ENCODE measurements at places on chromosomes 11 and 22. TPM values are rescaled to one million over a fixed set of nuclear protein-coding genes. Genes with fewer than 3 reads are reported as not detected.

ZC3H12C gene
- 17.6 TPM for total RNA-seq

BEST1 gene
- 3.3 TPM for total RNA-seq

LRRN4CL gene
- 33.8 TPM for total RNA-seq

MPPED1 gene
- 4.4 TPM for total RNA-seq

GGTLC2 gene
- not detected for total RNA-seq

OR51B2 gene
- 1.0 TPM for total RNA-seq

SYCE3 gene
- total RNA-seq, result not detected

APOL3 gene
- total RNA-seq, result 17.1 TPM

MN1 gene
- 27.0 TPM for total RNA-seq

PAMR1 gene
- 63.2 TPM for total RNA-seq

RAB3IL1 gene
- 19.6 TPM for total RNA-seq

FOSL1 gene
- 0.21 TPM for total RNA-seq

LGR4 gene
- 69.4 TPM for total RNA-seq

AP1B1 gene
- total RNA-seq, result 34.7 TPM

RFPL2 gene
- total RNA-seq, result not detected

MS4A14 gene
- total RNA-seq, result 0.31 TPM

LRP4 gene
- 57.2 TPM for total RNA-seq

THY1 gene
- total RNA-seq, result 49.6 TPM

EML3 gene
- total RNA-seq, result 11.2 TPM

SCGB1A1 gene
- total RNA-seq, result not detected

CD6 gene
- not detected for total RNA-seq

TMEM86A gene
- 1.0 TPM for total RNA-seq

THRSP gene
- total RNA-seq, result 2.1 TPM

SLC37A2 gene
- 3.9 TPM for total RNA-seq

CACNA1I gene
- total RNA-seq, result 0.10 TPM

LRRC55 gene
- 0.72 TPM for total RNA-seq

LIMK2 gene
- total RNA-seq, result 51.1 TPM

CD3D gene
- total RNA-seq, result not detected

TCN2 gene
- 6.7 TPM for total RNA-seq

TNNT3 gene
- 5,696 TPM for total RNA-seq

SSTR3 gene
- 0.10 TPM for total RNA-seq

RCOR2 gene
- total RNA-seq, result 3.0 TPM

GPR152 gene
- total RNA-seq, result not detected

NUCB2 gene
- 54.2 TPM for total RNA-seq

LINC01488 gene
- not detected for total RNA-seq

CLTCL1 gene
- total RNA-seq, result 60.1 TPM

SYTL2 gene
- total RNA-seq, result 65.8 TPM

KIAA0930 gene
- total RNA-seq, result 30.1 TPM

EIF1AD gene
- 34.2 TPM for total RNA-seq

TRPT1 gene
- total RNA-seq, result 53.3 TPM

PTPRJ gene
- total RNA-seq, result 8.9 TPM

POU2AF2 gene
- total RNA-seq, result 0.41 TPM

ANGPTL5 gene
- not detected for total RNA-seq

TM7SF2 gene
- 13.2 TPM for total RNA-seq

CALCB gene
- not detected for total RNA-seq

SCGB1C1 gene
- not detected for total RNA-seq

MYOD1 gene
- total RNA-seq, result 31.8 TPM

NRIP3 gene
- total RNA-seq, result 0.62 TPM

GLYATL2 gene
- 1.2 TPM for total RNA-seq

OR8D1 gene
- 0.10 TPM for total RNA-seq

FOXRED2 gene
- total RNA-seq, result 11.4 TPM

PLAAT2 gene
- total RNA-seq, result 3.7 TPM
